ENCODE measurements at places on chromosomes 2 and 18. TPM values are rescaled to one million over a fixed set of nuclear protein-coding genes. Genes with fewer than 3 reads are reported as not detected.

Gene DES
- 3.4 TPM for total RNA-seq

DNA sequence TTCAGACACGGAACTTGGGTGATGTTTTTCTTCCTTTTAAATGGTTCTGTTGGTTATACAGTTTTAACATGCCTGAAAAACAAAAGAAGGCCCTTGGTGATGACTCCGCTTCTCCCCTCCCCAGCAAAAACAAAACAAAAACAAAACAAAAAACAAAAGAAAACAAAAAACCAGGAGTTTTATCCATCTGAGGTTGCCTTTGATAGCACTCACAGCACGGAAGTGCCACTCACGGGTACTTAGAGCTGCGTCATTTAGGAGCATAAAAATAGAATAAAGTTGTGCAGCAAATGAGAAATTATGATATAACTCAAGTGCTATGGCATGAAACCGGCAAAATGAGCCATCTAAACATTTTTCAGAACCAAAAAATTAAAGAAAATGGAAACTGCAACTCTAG is 57.7 kb downstream of the ZEB2 start:
- DNase-seq, result no peak

Gene KIAA1328
- 6.1 TPM for total RNA-seq

- no peak for DNase-seq
These were observed 49.2 kb downstream of the PLB1 start for GRCh38 chr2:28544922-28545589.

DNA sequence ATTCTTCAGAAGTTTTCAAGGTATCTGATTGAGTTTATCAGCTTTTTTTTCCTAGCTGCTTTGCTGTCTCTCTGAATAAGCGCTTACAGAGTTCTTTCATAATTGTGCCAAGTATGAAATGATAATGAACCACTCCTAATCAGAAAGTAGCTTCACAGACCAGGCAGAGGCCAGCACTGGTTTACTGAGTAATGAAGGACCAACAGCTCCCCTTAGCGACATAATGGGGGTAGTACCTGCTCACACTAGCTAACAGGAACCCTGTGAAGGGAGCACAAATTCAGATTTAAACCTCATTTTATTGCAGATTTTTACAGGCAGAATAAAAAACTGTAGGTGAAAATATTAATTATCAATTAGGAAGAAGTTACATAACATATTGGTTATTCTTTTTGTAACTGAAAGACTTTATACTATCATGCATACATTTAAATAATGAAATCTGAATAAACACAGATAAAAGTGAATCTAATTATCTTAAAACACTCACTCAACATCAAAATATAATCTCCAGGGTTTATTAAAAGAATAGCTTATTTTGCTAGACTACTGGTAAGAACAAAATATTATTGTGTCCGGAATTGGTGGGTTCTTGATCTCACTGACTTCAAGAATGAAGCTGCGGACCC is 53.7 kb upstream of the LRRC30 start:
- peak; percentile 10 for DNase-seq

All from thymus (tissue), 14 donors.